ENCODE measurements at places on chromosomes 6 and 20.

DNA sequence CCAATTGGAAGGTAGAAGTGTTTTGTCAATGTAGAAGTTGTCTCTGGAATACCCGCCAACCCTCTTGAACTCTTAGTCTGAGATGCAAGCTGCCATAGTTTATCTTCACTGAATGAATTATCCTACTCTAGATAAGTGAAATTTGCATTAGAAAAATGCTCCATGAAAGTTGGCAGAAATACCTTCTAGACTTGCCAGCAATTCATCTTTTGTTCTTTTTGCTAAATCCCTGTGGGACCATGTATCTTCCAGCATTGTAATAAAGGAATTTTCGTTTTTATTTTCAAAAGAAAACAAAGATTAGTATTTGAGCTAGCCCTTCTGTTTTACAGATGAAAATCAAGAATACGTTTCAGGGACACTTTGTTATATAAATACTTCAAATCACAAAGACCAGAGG lies 244.2 kb downstream of the CBLN4 start:
- DNase-seq = no peak

- DNase-seq = no peak
These were observed 14.4 kb upstream of the ADAM33 start for GRCh38 chr20:3696200-3696599.

GRCh38 chr6:52046456-52046855 lies 41.0 kb downstream of the PKHD1 start:
- DNase-seq = no peak

DNA sequence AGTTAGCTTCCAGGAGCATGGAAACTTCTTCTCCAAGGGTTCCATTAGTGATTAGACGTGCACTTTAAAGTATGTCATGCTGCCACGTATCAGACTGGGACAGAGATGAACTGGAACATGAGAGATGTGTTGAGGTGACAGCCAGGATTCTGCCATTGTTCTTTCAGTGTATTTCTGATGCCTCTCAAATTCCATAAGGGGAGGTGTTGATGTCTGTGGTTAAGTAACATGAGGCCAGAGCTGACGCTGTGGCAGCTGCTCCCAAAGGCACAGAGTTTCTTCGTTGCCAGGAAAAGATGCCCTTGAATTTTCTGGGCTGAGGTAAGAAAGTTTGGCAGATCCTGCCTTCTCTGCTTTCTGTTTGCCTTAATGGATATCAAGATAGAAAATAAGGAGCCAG lies 63.5 kb downstream of the TRMT6 start:
- DNase-seq = no peak

- no peak for DNase-seq
These were observed 435.7 kb upstream of the FKBP1C start for GRCh38 chr6:62775427-62776022.

DNA sequence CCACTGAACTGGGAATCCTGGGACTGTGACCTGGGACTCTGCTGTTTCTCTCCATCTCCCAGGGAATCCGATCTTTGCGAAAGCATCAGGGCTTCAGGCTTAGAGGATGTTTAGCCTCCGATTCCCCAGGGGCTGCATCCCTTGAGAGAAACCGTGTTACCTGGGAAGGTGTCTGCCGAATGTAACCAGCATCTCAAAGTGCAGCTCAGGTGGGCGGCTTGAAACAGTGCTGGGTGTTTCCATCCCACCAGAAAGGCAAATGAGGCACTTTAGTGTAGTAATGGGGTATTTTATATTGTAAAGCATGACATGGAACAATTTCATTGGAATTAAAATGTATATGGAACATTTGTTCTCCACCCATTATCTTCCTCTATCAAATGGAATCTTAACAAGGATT lies 15.2 kb downstream of the CDH4 start:
- DNase-seq = no peak

GRCh38 chr20:14785065-14785743 lies 447.8 kb upstream of the FLRT3 start:
- DNase-seq = no peak

- no peak for DNase-seq
These were observed 40.8 kb downstream of the CCDC170 start for GRCh38 chr6:151534576-151534975.

DNA sequence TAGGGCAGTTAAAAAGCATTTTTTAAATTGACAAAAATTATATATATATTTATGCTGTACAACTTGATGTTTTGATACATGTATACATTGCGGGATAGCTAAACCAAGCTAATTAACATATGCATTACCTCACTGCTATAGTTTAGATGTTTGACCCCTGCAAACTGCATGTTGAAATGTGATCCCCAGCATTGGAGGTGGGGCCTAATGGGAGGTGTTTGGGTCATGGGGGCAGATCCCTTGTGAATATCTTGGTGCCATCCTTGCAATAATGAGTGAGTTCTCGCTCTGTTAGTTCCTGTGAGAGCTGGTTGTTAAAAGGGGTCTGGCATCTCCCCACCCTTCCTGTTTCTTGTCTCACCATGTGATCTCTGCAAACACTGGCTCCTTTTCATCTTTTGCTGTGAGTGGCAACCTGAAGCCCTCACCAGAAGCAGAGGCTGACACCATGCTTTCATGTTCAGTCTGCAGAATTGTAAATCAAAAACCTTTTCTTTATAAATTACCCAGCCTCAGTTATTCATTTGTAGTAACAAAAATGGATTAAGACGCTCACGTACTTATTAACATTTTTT lies 111.8 kb downstream of the MCHR2 start:
- DNase-seq = no peak

DNA sequence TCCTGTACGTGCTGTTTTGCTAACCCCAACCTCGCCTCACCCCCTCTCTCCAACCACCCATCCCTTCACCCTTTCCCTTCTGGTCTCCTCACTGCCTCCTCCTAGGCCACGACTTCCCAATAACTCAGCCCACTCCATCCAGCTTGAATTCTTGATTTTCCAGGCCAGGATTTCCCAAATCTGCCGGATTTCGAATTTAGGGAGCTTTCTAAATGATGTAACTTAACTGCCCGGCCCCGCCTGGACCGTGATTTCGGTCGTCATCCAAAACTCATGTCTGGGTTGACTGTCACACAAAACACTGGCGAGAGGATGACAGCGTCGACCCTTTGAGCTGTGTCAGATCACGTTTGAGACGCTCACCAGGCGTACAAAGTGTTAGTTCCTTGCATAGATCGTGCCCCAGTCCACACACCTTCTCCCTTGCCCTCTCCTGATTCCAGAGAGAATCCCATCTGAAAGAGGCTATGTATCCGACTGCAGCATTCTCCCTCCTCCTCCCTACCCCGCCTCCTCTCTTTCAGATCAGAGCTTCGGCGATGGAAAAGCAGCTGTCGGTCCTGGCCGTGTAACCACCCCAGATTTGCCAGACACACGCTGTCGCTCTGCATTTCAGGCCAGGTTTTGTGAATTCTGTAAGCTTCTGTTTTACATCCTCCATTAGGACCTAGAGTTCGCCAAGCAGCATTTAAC lies 168.2 kb downstream of the GPX5 start:
- DNase-seq = no peak

DNA sequence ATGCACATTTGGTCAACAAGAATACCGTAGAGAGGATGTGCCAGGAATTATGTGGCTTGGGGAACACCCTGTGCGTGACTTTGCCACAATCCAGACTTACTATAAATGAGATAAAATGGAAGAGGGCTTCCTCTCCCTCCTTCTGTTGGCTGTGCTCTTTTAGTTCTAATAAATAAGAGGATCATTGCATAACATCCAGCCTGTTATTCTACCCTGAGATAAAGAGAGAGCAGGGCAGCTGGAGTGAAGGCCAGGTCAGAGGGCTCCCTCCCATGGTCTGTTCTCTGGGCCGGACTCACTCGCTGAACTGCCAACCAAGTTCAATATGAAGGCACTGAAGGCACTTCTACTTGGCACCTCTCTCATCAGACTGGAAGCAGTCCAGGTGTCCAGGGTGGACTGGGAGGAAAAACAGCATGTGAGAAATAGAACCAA lies 91.7 kb downstream of the MTFR2 start:
- DNase-seq = no peak

- DNase-seq = no peak
These were observed 152.2 kb upstream of the SYNDIG1 start for GRCh38 chr20:24317224-24317623.

DNA sequence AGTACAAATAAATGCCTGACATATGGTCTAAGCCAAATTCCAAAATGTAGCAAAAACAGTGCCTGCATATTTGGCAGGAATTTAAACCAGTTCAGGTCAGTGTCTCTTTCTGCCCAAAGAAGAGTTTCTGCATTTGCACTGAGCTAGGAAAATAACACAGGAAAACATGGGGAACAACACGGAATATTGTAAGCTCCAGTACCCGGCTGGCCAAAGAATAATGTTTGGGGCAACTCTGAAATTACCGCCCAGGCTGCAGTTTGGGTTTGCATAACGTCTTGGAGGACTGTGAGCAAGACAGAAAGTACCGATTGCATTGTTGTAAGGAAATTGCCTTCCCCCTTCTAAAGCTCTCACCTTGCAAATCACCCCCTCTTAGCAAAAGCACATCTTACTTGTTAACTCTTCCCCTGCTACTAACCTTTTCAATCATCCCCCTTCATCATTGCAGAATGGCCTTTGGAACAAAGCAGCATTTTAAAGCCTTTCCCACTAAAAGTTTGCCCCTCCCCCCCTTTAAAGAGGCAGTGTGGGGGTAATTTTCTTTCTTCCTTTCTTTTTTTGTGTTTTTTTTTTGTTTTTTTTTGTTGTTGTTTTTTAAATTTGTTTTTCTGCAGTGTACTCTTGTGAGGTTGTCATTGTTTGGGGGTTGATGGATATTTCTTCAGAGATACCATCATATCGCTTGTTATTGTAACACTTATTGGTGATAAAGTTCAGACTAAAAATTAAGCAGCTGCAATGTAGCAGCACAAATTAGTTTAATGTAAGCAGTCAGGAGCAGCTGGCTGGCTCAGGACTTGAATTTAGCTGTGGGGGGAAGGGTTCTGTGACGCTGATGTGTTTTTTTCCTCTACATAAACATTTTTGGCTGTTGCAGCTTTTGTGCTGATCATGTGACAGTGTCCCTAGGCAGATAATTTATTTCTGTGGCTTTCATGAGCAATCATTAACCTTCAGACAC lies 100.0 kb upstream of the CITED2 start:
- no peak for DNase-seq

DNA sequence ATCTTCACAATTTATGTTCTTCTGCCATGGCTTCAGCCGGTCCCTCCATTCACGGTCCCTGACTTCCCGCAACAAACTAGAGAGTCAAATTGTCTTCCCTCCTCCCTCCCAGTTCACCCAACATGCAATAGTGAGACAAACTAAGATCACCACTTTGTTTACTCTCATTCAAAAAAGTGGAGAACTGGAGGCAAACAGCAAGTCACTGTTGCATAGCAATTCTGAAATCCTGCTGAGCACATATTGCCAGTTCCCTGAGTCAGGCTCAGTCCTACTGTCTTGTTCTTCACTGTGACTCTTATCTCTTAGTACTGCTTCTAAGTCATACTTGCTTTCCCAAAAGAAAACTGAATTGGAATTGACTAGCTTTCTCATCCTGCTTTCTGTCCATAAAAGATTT lies 287.2 kb upstream of the SASH1 start:
- no peak for DNase-seq

DNA sequence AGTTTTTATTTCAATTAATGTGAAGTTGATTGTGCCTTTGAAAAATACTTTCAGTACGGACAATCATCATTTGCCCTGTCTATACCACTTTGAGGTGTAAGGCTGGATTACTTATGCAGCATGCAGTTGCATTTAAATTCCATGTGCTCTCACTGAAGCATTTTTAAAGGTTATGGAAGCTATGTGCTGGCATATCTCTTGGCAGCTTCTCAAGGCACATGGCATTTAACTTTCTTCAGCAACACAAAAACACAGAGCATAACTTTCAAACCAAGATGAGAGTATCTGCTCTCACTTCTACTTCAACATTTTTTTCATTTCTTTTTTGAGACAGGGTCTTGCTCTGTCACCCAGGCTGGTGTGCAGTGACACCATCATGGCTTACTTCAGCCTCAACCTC lies 360.6 kb upstream of the RUNX2 start:
- no peak for DNase-seq

DNA sequence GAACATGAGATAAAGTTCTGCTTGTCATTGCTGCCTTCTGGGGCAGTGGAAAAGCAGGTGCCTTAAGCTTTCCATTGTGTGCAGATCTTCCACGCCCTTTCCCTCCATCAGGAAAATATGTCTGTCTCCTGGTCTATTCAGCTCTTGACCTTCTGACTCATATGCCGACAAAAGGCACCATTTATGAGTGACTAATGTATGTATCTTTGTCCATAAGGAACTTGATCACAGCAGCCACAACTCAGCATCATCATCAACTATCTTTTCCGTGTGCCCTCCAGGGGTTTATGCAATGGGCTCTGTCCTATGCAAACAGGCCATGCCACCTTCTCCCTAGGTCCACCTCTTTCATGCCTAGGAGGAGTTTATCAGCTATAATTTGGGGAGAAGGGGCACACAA lies 102.7 kb upstream of the QKI start:
- DNase-seq = no peak

GRCh38 chr20:44773070-44773829 lies 27.6 kb downstream of the KCNK15 start:
- no peak for DNase-seq

DNA sequence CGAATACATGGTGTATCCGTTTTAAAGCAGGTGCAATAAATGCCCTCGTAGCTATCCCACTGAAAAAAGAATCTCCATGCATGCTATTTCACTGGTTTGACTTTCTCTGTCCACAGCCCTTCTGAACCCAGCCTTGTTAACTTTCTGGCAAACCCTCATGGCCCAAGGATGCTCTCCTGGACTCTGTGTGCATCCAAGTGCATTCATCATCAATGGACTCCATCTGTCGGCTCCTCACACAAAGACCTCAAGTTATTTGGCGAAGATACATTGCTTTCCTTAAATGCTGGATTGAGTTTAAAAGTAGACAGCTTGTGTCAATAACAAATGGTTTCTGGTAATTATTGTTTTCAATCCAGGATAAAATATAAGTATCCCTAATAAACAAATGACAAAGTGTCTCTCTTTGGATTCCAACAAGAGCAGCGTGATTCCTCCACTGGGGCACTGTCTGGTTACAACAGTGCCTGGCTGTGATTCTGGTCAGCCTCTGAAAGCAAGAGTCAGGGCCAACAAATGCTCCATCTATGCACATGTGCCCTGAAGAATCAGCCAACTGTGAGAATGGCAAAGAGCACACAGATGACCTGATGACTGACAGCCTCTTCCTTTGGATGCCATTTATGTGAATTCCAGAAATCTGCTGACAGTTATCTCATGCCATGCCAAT lies 55.7 kb downstream of the FYN start:
- no peak for DNase-seq

GRCh38 chr6:148611213-148611612 lies 135.6 kb upstream of the UST start:
- no peak for DNase-seq

GRCh38 chr20:7773511-7773910 lies 166.7 kb downstream of the HAO1 start:
- DNase-seq = no peak

GRCh38 chr6:121430514-121431460 lies 4.7 kb upstream of the GJA1 start:
- no peak for DNase-seq

DNA sequence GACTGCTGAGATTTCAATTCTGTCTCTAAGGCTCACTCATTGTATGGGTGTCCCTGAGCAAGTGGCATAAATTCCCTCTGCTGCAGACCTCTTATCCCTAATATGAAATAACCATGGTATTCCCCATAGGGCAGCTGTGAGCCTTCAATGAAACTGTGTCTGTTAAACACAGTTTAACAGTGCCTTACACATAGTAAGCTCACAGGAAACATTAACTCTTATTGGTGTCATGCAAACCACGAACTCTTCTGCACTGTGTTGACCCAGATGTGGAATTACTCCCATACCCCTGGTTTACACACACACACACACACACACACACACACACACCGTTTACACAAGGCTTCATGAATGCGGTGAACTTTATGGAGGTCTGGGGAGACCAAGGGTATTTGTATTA lies 23.2 kb downstream of the DAAM2 start:
- no peak for DNase-seq

All from CD4-positive, alpha-beta T cell treated with Interleukin-1 beta for 1 hour (primary cell).